Adipocyte (in vitro differentiated cells): ENCODE measurements at places on chromosomes 12 and 14.

DNA sequence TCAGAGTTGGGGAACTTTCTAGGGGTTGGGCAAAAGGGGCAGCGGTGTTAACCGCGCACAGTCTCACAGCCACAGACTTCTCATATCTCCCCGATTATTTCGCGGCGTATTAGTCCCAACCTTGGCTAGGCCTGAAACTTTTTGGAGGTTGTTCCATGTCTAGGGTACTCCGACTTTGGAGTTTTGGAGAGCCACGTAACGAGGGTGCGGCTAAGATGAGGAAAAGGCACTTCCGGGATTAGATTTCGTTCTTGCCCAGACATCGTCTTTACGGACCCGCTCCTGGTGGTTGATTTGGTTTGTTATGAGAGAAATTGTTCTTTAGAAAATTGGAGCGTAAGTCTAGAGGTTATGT, 513 bp downstream of the CCNK start:
- peak; percentile 78 for DNase-seq

DNA sequence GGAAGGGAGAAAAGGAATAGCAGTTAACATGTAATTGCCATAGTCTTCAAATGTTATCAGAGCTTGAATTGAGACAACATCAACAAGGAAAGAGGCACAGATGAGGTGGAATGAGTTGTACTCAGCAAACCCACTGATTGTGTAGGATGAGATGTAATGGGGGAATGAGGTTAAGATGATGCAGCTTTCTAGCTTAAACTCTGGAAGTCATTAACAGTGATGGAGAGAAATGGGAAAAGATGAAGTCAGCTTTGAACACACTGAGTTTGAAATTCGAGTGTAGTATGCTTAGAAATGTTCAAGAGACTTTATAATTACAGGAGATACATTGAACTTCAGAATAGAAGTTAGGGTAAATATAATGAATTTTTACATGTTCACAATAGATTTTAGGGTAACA, 106.9 kb downstream of the PRKD1 start:
- DNase-seq: peak; percentile 9

DNA sequence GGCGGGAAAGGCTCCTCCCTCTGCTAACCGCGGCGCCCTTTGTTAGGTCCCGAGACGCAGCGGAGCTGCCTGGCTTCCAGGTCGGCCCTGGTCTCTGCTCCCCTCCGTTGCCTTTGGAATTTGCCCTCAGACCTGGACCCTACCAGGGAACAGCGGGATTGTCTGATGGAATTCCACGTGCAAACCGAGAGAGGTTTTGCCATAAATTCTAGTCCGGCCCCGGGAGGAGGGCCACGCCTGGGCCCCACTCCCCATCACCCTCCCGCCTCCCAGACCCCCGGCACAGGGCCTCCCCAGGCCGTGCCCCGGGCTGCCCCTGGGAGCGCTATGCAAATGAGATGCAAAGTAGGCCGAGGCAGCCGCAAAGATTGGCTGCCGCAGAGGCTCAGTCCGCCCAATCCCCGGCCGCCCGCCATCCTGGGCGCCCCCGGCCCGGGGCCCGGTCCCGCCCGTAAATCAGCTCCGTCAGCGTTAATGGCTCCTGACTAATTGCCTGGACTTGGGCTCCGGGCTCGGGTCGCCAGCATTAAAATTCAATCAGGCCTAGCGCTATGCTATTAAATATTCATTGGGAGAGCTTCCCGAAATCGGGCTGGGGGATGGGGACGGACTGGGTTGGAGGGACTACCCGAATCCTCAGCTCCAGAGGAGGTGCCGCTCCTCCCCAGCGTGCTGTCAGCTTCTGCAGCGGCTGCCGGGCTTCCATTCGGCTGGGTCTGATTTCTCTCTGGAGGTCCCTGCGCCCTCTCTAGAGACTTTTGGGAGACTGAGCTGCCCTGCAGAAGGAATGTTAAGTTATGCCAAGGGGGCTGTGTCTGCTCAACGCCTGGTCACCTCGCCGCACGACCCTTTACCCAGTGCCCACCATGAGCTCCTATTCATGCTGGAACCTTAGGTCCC, 15.7 kb upstream of the FIGNL2 start:
- DNase-seq: peak; percentile 32

DNA sequence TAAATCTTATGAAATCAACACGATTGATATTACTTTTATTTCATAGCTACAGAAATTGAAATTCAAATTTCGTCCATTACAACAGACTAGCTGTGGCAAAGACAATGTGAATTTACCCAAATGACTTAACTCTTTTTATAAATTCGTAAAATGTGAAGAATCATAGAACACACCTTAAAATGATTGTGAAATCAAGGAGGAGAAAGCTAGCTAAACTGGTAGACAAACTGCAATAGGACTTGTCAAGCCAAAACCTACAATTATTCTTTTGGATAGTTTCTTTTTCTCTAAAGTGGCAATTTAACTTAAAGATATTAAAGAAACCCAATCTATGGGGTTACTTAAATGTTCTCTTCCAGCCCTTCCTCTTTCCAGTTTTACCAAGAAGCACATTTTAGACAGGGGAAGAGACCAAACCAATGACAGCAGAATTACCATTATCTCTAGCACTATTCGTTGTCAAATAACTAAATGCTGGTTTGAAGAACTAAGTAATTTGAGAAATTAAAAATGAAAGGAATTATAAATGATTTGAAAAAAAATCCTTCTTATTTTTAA, 807 bp upstream of the SLC16A7 start:
- DNase-seq: peak; percentile 20

DNA sequence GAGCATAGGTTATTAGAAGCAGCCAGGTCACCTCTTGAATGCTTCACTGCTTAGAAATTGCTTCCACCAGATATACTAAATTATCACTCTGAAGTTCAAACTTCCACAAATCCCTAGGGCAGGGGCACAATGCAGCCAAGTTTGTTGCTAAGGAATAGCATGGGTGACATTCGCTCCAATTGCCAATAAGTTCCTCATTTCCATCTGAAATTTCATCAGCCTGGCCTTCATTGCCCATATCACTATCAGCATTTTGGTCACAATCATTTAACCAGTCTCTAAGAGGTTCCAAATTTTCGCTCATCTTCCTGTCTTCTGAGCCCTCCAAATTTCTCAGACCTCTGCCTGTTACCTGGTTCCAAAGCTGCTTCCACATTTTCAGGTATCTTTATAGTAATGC, 356.1 kb downstream of the DAD1 start:
- no peak for DNase-seq

DNA sequence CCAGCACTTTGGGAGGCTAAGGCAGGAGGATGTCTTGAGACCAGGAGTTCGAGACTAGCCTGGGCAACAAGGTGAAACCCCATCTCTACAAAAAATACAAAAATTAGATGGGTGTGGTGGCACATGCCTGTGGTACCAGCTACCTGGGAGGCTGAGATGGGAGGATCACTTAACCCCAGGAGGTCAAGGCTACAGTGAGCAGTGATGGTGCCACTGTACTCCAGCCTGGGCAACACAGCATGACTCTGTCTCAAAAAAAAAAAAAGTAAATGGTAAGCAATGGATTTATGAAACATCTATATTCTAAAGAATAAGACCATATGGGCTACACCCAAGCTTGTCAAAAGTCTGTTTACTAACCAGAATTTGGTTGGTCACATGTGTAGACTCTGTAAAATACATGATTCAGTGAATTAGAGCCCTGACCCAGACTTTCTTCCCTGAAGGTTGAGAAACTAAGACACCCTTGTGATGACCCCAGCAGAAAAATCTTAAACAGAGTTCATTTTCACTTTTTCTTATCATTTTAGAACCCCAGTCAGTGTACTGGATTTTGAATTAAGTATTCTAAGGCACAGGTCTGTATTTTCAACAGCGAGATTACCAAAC, 12.1 kb downstream of the FGD6 start:
- DNase-seq: no peak

GRCh38 chr14:35927727-35928126, 101.6 kb downstream of the BRMS1L start:
- no peak for DNase-seq

DNA sequence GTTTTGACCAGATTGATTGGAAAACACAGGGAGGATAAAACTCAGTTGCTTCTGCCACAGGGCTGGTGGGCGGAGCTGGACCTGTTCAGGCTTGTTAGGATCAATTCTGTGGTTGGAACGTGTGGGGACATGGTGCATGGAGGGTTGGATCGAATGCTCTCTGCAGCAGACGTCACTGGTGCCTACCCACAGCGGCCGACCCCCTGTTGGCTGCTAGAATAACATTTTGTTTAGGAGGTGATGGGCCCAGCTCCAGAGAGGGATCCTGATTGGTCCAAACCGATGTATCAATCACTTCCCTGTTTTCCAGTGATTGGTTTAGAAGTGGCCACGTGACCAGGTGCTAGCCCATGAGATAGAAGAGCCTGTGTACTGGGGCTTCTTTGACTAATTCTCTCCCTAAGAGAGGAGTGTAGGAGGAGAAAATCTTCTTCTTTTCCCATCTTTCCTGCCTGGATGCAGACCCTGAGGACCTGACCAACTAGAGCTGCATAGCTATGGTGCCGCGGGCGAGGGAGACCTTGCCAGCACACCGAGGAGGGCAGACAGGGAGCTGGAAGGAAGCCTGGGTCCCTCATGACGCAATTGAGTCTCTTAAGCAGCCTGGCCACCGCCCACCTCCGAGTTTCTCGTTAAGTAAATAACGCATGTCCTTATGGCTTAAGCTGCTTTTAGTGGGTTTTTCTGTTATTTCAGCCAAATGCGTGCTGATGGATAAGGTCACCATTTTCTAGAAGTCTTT, 163.5 kb downstream of the AACS start:
- DNase-seq: no peak
